ENCODE measurements at places on chromosomes 2 and 18.

DNA sequence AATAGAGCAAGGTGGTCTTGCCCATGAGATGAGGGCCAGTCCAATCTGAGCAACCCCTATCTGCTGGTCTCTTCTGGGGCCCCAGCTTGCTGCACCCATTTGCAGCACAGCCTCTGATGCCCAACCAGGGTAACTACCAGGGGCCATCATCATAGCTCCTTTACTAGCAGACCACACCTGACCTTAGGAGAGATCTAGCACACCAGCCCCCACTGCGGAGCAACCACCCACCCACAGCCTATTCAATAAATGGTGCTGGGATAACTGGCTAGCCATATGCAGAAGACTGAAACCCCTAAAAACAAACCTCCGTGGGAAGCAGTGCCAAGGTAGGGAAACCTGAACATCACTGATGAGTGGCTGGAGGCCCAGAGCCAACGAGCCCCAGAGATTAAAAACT lies 196.1 kb upstream of the RBBP8 start:
- no peak for DNase-seq

- no peak for DNase-seq
Observed at GRCh38 chr18:59927246-59927825, 27.5 kb downstream of the PMAIP1 start.

- DNase-seq = no peak
Observed at GRCh38 chr18:66990909-66991308, 387.0 kb upstream of the CDH19 start.

DNA sequence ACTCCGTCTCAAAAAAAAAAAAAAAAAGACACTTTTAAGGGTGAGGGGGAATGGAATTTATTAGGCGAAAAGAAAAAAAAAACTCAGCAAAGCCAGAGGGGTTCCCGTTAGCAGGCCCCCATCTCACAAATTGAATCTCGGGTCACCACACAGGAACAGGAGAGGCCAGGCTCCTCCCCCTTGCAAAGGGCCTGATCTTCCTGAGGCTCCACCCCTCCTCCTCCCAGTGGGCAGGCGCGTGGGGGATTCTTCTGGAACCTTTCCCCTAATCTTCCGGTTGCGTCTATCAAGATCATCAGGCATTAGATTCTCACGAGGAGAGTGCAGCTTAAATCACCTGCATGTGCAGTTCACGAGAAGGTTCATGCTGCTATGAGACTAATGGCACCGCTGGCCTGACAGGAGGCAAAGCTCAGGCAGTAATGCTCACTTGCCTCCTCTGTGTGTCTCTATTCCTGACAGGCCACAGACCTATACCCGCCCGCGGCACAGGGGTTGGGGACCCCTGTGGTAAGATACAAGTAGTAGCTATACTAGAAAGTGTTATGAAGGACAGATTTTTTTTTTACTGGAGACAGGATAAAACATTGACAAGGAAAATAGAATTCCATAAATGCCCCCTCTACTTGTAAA lies 45.8 kb downstream of the TAF4B start:
- no peak for DNase-seq

DNA sequence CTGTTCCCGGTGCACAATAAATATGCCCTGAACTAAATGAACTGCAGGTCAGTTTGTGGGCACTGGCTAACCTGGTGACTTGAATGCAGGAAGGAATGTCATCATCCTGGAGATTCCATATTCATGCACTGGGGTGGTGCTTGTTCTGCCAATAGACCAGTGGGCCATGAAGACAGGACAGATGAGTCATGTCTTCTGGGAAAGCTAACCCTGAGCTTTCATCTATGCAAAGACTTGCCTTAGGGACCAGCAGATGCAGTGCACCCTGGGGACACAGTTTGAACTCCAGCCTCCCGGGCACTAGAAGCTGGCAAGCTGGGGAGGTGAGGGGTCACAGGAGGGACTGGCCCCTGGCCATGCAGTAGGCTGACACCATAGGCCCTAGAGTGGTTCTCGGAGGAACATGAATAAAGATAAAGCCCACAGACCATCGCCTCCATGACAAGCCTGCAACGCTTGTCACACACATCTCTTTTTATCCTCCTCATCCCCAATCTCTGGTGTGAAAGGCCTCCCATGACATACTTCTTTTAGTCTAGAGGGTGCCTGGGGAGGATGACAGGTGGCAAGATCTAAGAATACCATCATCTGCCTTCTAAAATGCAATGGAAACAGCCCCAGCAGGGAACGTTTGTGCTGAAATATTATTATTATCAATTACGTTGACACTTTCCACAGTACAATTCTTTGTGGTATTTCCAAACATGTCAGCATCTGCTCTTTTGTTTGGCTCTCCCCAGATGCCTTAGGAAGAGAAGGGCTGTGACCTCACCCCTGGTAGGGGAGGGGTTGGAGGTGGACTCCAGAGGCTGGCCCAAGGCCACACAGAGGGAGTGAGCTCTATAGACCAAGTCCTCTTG lies 267.4 kb upstream of the RAB6C start:
- no peak for DNase-seq

- DNase-seq = no peak
Observed at GRCh38 chr2:47666332-47666731, 116.6 kb upstream of the MSH6 start.

DNA sequence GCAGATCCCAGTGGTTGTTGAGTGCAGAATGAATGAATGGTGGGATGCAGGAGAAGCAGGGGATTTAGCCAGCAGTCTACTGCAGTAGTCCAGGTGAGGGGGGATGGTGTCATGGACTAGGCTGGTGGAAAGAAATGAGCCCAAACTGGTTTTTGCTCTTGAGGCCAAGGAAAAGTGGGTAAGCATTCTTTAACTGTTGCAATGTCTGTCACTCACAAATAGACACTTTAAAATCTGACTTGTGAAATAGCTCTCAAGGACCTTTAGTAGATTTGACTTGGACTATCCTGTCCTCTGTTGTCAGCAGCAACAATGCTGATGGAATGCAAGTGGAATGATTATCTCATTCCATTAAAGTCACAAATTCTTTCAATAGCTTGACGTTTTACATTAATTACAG lies 37.5 kb upstream of the STK17B start:
- DNase-seq = no peak

DNA sequence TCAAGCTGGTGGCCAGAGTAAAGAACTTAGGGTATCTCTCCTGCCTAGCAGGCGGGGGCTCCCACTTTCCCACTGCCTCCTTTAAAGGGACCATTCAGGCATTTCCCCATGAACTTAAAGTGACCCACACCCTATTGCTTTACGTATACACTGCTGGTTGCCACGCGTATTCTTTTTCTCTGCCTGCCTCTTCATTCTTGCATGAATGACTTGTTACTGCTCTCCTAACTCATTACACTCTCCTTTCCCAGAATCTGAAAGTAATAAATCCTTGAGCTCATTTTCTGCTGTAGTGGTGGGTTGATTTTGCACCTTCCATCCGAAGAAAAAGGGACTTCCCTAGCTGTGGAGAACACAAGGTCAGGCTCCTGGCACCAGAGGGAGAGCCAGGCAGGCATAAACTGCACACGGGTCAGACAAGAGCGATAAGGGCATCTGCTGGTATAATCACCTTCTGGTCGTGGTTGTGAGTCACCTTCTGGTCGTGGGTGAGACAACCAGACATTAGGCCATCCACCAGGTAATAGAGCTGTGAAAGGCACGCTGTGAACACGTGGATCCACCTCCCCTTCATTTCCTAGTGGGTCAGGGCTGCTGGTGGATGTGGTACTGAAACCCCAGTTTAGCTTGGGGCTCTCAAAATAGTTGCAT lies 950.3 kb downstream of the SOCS6 start:
- DNase-seq = no peak

GRCh38 chr2:113406114-113406513 lies 31.4 kb upstream of the ZNG1B start:
- DNase-seq = no peak

GRCh38 chr2:150971910-150972309 lies 289.8 kb downstream of the RBM43 start:
- DNase-seq = no peak

DNA sequence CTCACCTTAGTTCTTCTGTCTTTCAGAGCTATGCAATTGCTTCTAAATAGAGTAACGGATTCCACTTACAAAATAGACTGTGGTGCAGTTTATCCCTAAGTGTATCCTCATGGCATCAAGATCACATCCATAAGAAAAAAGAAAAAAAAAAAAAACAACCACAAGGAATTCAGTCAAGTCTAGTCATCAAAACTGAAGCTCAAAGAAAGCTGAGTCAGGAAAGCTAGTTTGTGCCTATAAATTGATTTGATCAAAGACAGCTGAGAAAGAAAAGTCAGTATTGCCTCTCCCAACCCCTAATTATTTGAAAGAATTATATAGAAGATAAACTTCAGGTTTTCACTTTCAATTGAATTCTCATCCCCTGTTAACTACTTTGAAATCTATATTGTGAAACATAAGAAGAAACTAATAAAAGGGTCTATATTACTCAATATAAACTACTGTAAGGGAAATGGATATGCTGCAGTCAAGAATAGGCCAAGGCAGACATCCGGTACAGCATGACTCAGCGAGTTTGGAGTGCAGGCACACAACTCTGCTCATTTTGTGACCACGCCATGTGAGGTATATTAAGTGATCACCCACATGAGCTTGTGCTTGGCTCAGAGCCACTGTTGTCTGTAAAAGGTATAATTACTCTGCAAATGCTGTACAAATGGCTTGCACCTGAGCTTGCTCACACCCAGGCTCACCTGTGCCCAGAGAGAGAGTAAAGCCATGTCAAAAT lies 568.1 kb upstream of the CRIM1 start:
- DNase-seq = peak; percentile 2

GRCh38 chr2:118183381-118183780 lies 95.1 kb downstream of the INSIG2 start:
- no peak for DNase-seq

- no peak for DNase-seq
Observed at GRCh38 chr2:107588181-107588580, 238.5 kb upstream of the RGPD4 start.

GRCh38 chr2:81692566-81692965 lies 1388.0 kb upstream of the LRRTM1 start:
- no peak for DNase-seq

DNA sequence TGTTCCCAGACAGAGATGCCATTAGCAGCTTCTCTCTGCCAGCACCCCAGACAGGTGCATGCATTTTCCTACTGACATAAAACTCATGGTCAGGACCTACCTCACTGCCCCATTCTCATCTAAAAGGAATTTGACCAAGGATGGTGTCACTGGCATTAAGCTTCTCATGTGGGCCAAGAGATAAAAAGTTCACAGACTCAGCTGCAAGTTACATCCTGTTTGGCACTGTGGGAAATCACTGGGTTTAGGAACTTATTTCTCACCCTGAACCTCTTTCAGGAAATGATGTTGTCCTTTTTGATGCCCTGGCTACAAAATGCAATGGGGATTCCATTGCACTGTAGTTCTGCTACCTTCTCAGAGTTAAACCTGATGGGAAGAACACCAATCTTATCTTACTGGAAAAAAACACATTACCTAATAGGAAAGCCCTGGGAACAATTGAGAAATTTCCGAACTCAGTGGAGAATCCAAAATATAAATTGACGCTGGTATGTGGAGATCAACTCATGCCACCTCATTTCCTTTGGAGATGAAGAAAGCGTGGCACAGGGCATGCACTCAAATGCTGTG lies 252.1 kb upstream of the COPS8 start:
- DNase-seq = no peak

GRCh38 chr2:20744366-20745335 lies 77.7 kb downstream of the GDF7 start:
- no peak for DNase-seq

Measured in CD4-positive, CD25-positive, alpha-beta regulatory T cell (primary cell).